DMS53 (cell line): ENCODE measurements at places on chromosomes 1 and 21.

DNA sequence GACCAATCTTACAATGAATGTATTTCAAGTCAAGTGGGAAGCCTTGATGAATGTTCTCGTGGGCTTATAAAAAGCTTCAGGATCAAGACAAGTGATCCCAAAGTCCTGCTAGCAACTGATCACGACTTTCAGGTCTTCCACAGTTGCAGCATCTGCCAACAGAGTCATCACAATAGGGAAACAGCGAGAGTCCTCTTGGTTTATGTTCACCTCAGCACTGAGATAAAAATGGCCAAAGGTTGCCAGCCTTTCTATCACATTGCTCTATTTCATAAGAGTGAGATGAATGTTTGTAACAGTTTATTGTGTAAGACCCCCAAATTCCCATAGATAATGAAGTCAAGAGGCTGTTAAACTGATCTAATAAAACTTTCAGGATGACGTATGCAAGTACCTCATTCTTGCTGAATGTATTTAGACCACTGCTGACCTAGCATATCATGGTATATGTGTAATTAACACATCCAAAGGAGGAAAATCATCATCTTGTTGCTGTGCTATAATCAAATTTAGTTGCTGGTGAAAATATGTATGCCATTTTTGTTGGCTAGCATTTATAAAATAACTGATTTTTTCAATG is 150.6 kb downstream of the TGFBR3 start:
- DNase-seq = no peak

DNA sequence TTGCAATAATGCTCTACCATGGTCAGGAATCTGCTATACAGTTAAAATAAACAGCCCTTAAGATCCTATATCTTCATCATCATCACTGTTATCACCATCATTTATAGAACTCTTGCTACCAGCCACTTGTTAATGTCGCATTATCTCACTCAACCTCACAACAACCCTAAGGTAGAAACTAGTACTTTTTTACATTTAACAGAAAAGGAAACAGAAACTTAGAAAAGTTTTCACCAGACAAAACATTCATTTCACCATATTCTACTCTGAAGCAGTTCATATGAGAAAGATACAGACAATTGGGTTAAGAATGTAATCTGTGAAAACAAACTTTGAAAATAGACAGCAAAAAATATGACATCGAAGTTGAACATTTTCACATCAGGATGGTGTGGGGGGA is 262.6 kb downstream of the ATG4C start:
- DNase-seq = no peak

DNA sequence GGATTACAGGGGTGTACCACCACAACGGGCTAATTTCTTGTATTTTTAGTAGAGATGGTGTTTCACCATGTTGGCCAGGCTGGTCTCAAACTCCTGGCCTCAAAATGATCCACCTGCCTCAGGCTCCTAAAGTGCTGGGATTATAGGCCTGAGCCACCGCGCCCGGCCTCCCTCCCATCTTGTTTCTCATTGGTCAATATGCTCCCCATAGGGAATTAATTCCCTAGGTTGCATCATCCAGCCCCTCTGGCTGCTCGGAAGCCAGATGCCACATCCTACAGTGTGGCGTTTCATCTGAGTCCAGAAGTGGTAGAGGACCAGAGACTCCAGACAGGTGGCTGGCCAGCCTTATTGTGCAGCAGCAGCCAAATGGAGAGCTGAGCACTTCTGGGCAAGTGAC is 11.5 kb upstream of the VASH2 start:
- no peak for DNase-seq

- DNase-seq = no peak
Measured at GRCh38 chr1:237794071-237794470, 96.7 kb downstream of the ZP4 start.

DNA sequence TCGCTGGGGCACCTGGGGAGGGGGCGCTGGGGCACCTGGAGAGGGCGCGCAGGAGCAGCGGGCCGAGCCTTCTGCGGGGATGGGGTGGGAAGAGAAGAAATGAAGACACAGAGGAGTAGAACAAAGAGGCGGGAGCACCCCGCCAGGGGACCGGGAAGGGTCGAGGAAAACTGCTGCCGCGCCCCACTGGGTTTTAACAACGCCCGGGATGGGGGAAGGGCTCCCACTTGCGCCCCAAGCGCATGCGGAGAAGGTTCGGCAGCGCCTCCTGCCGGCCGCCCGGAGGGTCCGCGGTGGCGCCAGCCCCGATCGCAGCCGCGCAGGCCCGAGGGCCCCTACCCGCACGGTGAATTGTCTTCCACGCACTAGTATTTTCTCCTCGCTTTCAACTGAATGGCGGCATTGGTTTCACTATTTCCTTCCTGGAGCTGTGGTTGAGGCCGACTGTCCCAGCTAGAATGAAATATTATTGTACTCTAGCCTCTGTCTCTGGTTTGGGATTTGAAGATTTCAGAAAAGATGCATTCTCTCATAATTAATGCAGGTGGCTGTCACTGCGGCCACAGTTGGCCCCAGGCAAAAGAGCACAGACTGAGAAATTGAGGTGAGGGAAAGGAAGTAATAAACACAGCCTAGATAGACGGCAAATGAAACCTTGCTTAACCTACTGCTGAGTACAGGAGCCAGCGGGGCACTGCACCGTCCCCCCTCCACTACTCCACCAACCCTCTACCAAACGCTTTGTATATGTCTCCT is 57.3 kb downstream of the MAB21L3 start:
- DNase-seq = peak; percentile 72

DNA sequence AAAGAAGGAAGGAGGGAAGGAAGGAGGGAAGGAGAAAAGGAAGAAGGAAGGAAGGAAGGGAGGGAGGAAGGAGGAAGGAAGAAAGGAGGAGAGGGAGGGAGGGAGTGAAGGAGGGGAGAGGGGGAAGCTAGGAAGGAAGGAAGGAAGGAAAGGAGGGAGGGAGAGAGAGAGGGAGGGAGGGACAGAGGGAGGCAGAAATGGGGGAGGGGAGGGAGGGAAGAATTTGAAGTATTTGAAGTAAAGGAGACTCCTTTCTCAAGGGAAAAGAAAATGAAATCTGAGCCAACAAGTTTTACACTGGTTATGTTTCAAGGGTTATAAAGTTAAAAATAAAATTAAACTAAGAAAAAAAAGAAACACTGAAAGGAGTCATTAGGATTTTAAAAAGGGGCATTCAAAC is 431.4 kb downstream of the BRINP3 start:
- DNase-seq = no peak

GRCh38 chr21:42724226-42724920 is 71.0 kb downstream of the PDE9A start:
- DNase-seq = no peak

DNA sequence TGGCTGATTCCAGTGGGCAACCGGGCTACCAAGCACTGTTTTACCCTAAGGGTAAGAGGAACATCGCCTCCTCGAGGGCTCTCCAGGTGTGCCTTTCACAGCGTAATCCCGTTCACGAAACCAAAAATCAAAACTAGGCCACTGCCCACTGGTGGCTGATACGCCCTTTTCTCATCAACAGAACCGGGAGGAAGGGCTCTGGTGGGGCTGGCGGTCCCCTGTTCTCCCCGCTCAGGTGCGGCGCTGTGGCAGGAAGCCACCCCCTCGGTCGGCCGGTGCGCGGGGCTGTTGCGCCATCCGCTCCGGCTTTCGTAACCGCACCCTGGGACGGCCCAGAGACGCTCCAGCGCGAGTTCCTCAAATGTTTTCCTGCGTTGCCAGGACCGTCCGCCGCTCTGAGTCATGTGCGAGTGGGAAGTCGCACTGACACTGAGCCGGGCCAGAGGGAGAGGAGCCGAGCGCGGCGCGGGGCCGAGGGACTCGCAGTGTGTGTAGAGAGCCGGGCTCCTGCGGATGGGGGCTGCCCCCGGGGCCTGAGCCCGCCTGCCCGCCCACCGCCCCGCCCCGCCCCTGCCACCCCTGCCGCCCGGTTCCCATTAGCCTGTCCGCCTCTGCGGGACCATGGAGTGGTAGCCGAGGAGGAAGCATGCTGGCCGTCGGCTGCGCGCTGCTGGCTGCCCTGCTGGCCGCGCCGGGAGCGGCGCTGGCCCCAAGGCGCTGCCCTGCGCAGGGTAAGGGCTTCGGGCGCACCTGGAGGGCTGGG is at the start of gene IL6R:
Gene IL6R, plus strand, starts transcription at position 360 of the 763 bp plus-strand sequence. Its CDS starts 287 bp downstream, at position 647.
- DNase-seq = peak; percentile 96

GRCh38 chr1:110243574-110243973 is 33.5 kb downstream of the KCNC4 start:
- peak; percentile 63 for DNase-seq

DNA sequence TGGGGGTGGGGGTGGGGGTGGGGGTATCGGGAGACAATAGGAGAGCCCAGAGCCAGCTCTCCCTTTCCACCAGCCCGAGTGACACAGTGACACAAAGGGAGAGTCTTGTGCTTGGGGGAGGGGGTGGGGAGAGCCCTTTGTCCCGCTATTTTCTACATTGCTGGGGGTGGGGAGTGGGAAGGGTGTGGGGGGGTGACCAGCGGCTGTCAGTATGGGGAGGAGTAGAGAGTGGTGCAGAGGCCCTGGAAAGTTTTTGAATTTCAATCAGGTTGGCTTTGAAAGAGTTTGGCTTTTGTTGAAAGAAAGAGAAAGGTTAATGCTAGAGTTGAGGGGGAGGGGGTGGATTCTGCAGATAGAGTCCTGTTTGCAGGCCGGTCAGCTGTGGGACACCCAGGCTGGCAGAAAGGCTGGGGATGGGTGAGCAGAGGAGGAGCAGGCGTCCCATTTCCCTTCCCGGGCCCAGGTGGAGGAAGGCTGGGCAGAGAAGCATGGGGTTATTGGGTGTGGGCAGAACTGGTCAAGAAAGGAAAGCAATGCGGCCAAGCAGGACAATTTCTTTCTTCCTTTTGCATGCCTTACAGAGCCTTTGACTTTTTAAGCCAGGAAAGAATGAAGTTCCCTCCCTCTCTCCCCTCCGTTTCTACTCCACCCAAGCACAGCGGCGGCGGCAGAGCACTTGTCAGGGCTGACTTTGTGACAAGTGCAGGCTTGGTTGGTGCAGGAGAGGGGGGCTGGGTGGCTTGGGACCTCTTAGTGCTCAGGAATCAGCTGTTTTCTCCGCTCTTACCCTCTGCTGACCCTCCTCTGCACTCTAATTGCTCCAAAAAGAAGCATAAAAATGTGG is 96.2 kb downstream of the RNF220 start:
- DNase-seq = no peak

DNA sequence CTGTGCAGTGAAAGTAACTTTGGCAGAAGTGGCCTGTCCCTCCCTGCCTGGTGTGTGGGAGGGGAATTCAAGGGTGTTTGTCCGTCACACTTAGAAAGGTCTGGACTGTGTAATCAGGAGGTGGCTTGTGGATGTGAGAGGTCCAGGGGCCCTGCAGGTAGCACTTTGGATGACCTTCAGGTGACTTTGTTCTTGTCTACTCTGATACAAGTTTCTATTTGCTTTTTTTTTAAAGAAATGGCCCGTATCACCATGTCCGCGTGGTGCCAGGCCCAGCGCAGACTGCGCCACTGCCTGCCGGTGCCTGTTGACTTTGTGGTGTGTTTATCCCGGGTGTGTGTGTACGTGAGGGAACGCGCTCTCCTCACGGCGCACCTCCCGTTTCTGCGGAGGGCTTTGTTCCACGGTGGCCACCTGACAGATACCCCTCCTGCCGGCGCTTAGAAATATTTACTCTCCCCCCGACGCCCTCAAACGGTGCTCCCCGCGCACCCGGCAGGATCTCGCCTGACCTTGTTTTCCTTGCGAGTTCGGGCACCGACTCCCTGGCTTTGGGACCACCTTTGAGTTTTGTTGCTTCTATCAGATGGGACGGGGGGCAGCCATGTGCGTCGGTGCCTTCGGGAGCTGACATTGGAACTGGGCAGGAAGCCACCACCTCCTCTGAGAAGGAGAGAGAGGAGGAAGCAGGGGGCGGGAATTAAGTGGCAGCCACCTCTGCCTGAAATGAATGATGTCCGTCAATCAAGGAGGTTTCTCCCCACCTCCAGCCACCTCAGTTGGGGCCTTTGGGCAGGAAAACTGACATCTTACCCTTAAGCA is 119.4 kb downstream of the PRDM16 start:
- DNase-seq = no peak

DNA sequence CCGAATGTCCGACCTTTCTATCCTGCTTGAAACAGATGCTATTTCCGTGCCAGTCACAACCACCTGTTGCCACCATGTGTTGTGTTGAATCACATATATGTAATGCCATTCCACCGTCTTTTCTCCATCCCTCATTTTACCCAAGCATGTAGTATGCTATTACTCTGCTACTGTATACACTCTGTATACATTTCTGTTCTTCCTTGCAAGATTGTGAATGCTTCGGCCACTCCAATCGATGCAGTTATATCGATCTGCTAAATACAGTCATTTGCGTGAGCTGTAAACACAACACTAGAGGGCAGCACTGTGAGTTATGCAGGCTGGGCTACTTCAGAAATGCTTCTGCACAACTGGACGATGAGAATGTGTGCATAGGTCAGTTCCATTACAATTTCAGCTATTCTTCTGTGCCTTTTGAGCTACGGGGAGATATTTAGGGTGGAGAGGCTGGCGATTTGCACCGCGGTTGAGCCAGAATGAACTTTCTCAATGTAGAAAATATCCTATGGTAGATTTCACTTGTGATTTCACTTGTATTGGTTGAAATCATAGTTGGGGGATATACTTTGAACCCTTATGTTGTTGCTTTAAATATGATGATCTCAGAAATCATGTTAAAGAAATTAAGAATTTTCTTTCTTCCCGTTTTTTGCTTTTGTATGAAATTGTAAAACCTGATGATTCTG is 289.8 kb downstream of the NTNG1 start:
- peak; percentile 87 for DNase-seq

- no peak for DNase-seq
Measured at GRCh38 chr1:57894315-57894714, 470.5 kb upstream of the DAB1 start.

DNA sequence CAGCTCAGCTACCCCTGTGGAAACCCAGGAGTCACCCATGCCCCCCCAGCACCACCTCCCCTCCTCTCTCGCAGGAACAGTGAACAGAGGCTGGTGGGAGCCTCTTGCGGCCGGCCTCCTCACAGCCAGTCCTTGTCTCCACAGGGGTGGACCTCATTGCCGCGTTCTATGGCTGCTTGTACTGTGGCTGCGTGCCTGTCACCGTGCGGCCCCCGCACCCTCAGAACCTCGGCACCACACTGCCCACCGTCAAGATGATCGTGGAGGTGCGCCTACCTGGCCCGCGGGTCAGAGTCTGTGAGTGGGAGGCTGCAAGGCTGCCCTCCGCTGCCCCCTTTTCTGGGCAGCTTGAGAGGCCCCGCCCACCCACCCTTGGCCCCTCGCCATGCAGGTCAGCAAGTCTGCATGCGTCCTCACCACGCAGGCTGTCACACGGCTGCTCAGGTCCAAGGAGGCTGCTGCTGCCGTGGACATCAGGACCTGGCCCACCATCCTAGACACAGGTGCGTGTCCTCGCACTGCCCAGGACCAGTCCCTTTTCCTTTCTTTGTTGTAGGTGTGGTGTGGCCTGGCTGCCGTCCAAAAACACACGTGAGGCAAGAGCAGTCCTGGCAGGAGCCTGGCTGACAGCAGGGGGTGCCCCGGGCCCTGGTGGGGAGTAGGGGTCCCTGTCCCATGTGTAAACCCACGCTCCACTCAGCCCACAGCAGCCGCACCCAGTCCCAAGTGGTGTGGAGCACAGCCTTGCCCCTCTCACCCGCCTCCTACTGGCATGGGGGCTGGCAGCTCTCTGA is 50.3 kb downstream of the S100B start:
- no peak for DNase-seq
